Renal cortex interstitium (tissue), 15 donors: ENCODE measurements at places on chromosomes 3 and 15. TPM values are rescaled to one million over a fixed set of nuclear protein-coding genes. Genes with fewer than 3 reads are reported as not detected.

Gene IDH3A
- 52.6 TPM for polyA plus RNA-seq

Gene PLCL2
- 14.2 TPM for polyA plus RNA-seq

Gene TF
- polyA plus RNA-seq: 9.1 TPM

Gene USF3
- polyA plus RNA-seq: 22.1 TPM

Gene EXD1
- not detected for polyA plus RNA-seq

Gene OR5K1
- polyA plus RNA-seq: not detected

Gene IL17RE
- polyA plus RNA-seq: 8.9 TPM

Gene HTR3E
- 0.11 TPM for polyA plus RNA-seq

Gene ATP13A5
- polyA plus RNA-seq: 0.06 TPM

Gene PDZRN3
- polyA plus RNA-seq: 41.4 TPM

Gene PARP3
- polyA plus RNA-seq: 15.8 TPM

Gene GPR62
- polyA plus RNA-seq: 0.40 TPM

Gene TGM4
- 0.03 TPM for polyA plus RNA-seq

Gene CCR8
- not detected for polyA plus RNA-seq

Gene FETUB
- polyA plus RNA-seq: 0.09 TPM

GRCh38 chr15:60652870-60653269 lies 173.9 kb upstream of the ICE2 start:
- DNase-seq: no peak

GRCh38 chr3:50211930-50212329 lies 6.9 kb downstream of the SLC38A3 start:
- no peak for DNase-seq

DNA sequence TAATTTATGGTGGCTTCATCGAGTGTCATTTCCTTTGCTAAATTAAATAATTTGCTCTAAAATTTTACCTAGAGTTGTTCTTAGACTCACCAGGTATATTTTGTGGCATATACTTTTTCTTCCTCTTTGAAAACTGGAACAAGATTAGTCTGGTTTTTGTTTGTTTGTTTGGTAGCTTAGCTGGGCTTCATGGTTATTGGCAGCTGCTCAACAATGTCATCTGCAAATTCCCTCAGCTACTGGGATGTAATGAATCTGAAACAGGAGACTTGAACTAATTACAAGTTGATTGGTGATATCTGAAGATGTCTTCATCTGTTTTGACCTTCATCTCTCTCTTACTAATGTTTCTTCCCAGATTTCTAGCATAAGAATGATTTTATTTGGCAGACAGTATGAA lies 270.5 kb upstream of the P2RY1 start:
- DNase-seq: no peak

- DNase-seq: peak; percentile 42
Observed at GRCh38 chr3:101195951-101196713, 124.2 kb downstream of the IMPG2 start.

- no peak for DNase-seq
Observed at GRCh38 chr3:146133441-146133840, 27.5 kb downstream of the PLOD2 start.

- DNase-seq: no peak
Observed at GRCh38 chr3:160210799-160211221, 14.4 kb upstream of the C3orf80 start.

GRCh38 chr15:83919978-83920510 lies 266.1 kb downstream of the ADAMTSL3 start:
- no peak for DNase-seq

DNA sequence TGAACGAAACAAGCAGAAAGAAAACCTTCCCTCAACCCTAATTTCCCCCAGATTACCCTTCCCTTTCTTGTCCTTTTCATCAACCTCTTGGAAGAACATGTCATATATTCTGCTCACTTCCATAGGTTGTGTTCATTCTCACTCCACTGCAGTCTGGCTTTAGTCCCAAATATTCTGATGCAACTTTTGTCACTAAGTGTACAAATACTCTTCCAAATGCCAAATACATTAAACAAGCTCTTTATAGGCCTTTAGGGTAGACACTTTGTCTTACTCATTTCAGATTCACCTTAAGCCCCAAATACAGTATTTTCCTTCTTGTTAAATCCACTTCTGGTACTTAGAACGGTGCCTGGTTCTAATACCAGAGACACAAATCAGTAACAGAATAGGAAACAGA lies 406.5 kb upstream of the CDIN1 start:
- no peak for DNase-seq

DNA sequence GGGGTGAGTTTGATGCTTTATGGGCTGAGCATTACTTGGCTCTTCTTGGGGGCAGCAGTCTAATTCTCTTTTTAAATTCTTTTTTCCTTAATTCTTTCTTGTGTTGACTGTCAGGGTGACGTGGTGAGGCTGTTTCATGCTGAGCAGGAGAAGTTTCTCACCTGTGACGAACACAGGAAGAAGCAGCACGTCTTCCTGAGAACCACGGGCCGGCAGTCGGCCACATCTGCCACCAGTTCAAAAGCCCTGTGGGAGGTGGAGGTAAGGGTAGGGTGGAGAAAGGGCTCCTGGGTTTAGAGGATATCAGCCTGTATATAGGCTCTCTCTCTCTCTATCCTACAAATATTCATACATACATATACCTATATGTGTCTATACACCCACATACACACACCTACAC lies 152.3 kb downstream of the ITPR1 start:
- DNase-seq: no peak

GRCh38 chr3:129827765-129828164 lies 65.7 kb downstream of the TMCC1 start:
- no peak for DNase-seq

- DNase-seq: no peak
Observed at GRCh38 chr15:32851572-32851971, 133.8 kb downstream of the GREM1 start.

GRCh38 chr3:53482227-53482626 lies 12.2 kb upstream of the CACNA1D start:
- DNase-seq: no peak

- DNase-seq: no peak
Observed at GRCh38 chr3:126939338-126939718, 43.6 kb upstream of the PLXNA1 start.

DNA sequence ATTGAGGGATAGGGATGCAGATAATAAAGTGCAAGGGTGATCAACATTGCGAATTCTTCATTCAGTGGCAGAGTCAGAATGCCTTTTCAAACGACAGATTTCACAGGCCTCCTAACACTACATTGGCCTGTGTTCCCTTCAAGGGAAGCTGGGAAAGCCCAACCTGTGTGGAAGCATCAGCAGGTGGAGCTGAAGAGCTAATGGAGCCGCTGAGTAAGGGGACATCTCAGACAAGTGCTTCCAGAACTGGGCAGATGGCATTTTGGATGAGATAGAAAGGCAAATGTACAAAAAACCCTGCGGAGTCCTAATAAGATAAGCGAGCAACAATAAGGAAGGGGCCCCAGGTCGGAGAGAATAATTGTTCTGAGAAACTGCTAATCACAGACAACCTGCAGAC lies 8.5 kb upstream of the SLC24A5 start:
- no peak for DNase-seq

DNA sequence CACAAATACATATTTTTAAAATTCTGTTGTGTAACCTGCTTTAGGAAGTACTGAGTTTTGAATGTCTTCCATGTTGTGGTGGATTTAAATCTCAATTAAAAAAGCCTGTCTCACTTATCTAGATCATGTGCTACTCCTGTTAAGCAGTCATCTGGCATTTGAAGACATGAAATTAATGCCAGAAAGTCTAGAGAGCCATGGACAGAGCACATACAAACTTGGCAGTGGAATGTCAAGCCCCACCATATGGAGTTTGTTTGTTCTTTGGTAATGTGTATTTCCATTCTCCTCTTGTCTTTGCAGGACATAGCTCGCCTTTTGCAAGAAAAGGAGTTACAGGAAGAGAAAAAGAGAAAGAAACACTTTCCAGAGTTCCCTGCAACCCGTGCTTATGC lies 39.3 kb upstream of the UTS2B start:
- no peak for DNase-seq

- DNase-seq: no peak
Observed at GRCh38 chr15:62549345-62549970, 384.4 kb upstream of the C2CD4B start.

DNA sequence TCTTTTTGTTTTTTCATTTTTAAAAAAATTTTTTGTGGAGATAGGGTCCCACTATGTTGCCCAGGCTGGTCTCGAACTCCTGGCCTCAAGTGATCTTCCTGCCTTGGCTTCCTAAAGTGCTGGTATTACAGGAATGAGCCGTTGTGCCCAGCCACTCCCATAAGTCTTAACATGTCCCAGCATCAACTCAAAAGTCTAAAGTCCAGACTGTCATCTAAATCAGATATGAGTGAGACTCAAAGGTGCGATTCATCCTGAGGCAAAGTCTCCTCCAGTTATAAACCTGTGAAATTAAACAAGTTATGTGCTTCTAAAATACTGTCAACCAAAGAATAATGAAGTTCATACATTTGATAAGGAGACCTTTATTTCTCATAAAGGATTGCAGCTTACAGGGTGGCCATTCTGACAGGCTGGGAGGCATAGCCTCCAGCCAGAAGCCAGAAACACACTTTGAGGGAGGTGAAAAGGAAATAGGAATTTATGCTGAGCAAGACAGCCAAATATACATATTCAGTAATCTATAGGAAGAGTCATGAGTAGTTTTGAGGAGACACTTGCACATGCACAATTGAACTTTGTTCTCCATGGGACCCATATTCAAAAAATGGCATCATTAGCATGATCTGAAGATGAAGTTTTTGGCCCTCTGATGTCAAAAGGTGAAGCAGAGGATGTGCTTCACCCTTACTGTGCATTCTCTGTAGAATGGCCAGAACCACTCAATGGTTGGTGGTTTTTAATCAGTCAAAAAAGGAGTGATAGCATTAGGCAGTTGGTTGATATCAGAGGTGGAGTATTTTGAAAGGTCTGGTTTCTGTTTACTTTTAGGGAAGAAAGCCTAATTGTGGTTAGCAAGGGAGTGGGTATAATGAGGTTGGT lies 11.0 kb upstream of the ZNF662 start:
- DNase-seq: no peak

- no peak for DNase-seq
Observed at GRCh38 chr15:62567501-62567900, 402.4 kb upstream of the C2CD4B start.

- no peak for DNase-seq
Observed at GRCh38 chr15:98904544-98904943, 103.0 kb downstream of the PGPEP1L start.

DNA sequence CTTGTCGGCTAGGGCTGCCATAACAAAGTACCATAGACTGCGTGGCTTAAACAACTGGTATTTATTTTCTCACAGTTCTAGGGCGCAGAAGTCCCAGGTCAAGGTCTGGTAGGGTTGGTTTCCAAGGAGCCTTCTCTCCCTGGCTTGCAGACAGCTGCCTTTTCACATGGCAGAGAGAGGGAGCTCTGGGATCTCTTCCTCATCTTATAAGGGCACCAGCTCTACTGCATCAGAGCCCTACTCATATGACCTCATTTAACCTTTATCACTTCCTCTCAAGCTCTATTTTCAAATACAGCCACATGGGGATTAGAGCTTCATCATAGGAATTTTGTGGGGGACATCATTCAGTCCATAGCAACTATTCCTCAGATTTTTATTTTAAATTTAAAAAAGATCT lies 17.6 kb upstream of the PAQR9 start:
- DNase-seq: no peak

GRCh38 chr3:97009427-97010019 lies 195.1 kb downstream of the EPHA6 start:
- no peak for DNase-seq

DNA sequence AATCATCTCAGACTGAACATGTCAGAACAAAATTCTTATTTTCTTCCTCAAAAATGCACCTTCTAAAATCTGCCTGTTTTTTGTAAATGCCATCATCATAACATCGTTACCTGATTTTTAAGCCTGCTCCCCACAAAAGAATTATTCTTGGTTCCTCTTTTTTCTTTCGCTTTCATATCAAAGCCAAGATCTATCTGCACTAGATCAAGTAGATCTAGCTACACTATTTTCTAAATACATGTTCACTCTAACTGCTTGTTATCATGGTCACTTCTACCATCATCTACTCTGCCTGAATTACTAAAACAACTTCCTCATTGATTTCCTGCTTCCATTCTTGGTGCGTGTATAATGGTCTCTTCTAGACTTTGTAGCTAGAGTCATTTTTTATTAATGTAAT lies 217.7 kb downstream of the ARPP21 start:
- DNase-seq: no peak

GRCh38 chr15:40958723-40959122 lies 5.5 kb downstream of the CHAC1 start:
- no peak for DNase-seq

DNA sequence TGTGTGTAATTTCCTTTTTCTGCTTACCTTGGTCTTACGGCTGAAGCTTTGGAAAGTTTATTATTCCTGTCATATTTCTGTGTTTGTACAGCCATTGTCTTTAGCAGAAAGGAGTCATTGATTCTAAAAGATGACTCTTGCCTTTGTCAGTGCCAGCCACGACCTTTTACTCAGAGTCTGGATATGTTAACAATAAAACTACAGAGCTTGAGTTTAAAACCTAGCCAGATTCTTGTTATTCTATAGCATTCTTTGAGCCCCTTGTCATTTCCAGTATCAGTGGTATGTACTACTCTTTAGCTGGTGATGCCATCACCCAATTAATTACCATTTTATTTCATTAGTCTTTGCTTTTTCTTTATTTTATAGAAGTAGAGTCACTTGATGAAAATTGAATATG lies 142.4 kb downstream of the TCF12 start:
- DNase-seq: no peak

GRCh38 chr3:30500666-30501399 lies 105.6 kb upstream of the TGFBR2 start:
- no peak for DNase-seq

DNA sequence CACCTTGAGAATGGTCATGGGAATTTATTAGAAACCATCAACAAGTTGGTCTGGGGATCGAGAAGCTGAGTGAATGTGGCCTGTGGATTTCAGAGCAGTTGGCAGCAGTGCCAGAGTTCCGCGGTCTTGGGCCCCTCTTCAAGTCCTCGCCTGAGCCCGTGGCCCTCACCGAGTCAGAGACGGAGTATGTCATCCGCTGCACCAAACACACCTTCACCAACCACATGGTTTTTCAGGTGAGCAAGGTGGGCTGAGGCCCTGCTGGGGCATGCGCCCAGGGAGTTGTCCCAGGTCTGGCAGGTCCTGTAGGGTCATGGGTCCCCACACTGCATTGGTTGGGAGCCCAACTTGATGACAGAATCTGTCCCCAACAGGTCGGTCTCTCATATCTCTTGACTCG lies 7.0 kb upstream of the HMCES start:
- no peak for DNase-seq

- no peak for DNase-seq
Observed at GRCh38 chr3:12236351-12236750, 52.5 kb upstream of the PPARG start.

- no peak for DNase-seq
Observed at GRCh38 chr3:116216761-116217160, 228.5 kb downstream of the LSAMP start.

DNA sequence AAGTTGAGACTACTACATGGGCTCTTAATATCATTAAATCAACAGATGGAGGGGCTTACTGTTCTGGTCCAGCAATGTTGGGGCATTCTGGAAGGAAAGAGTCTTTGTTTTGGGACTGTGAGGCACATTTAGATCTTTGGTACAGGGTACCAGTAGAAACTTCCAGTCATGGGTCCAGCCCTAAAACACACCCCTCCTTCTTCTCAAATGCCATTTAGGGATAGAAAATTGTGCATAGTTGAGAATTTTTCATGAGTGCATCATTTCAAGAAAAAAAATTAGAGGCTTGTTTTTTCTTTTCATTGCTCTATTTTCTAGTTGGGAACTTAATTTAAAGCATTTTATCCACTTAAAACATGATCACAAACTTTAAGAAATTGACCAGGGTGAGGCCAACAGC lies 4.1 kb upstream of the RTP1 start:
- no peak for DNase-seq

- no peak for DNase-seq
Observed at GRCh38 chr3:24261521-24261920, 233.1 kb downstream of the THRB start.

GRCh38 chr15:68113273-68113672 lies 59.2 kb downstream of the PIAS1 start:
- DNase-seq: no peak
